ENCODE measurements at places on chromosomes 1 and 21.

DNA sequence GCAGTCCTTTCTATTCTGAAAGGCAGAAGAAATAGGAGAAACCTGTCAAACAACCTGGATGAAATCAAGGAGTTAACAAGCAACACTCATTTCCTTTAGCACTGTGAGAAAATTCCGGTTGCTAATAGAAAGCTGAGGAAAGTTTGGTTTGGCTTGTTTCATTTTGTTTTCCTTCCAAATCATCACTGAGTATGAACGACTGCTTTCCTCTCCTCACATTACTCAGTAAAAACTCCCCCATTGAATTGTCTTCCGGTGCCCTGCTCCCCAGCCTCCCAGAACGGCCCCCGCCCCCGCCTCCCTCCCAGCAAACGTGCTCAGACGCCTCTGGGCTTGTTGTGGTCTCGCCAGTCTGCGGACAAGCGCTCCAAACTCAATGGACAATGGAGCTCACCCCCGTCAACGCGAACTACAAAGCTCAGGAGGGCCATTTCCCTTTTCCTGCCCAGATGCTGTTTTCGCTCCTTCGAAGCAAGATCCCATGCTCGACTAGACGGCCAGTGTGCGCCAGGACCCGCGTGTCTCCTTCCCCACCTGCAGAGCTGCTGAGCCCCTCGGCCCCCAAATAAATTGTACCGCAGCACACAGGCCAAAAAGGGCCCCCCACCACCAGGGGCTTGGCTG, 747 bp downstream of the STX6 start:
- peak; percentile 80 for DNase-seq

DNA sequence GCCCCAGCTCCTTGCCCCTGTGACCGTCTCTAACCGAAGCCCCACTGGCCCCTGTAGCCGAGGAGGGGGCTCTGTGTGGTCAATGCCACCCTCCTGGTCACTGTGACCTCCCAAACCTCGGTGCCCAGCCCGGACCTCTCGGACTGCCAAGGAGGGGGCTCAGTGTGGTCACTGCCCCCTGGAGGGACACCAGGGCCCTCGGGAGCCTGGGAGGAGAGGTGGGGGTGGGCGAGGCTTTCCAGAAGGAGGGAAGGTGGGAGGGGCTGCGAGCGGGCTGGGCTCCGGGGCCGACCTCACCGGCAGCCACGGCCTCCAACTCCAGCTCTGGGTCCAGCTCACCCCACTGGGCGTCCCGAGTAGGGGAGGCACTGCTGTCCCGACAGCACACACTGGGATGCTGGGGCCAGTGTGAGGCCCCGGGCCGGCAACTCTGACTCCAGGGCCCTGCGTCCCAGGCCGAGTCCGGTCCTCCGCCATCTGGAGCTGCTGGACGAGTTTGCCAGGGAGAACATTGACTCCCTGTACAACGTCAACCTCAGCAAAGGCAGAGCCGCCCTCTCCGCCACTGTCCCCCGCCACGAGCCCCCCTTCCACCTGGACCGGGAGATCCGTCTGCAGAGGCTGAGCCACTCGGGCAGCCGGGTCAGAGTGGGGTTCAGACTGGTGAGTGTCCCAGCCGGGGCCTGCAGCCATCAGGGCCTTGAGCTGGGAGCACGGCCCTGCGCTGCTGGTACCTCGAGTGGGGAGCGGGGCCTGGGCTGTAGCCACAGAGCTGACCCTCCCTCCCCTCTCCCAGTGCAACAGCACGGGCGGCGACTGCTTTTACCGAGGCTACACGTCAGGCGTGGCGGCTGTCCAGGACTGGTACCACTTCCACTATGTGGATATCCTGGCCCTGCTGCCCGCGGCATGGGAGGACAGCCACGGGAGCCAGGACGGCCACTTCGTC, 6.4 kb downstream of the SCNN1D start:
- no peak for DNase-seq

- peak; percentile 34 for DNase-seq
Observed at GRCh38 chr1:53091841-53092645, 30.0 kb downstream of the PODN start.

- peak; percentile 64 for DNase-seq
Observed at GRCh38 chr1:205504311-205505075, at the start of gene CDK18. Gene CDK18, plus strand, starts transcription at chr1:205504669. Its CDS starts 18,499 bp downstream, at chr1:205523168.

GRCh38 chr1:3697810-3698209, 45.5 kb downstream of the TP73 start:
- no peak for DNase-seq

GRCh38 chr1:84350104-84350503, 48.2 kb upstream of the DNASE2B start:
- no peak for DNase-seq

- no peak for DNase-seq
Observed at GRCh38 chr21:32732544-32732943, 4.7 kb upstream of the SYNJ1 start.

- no peak for DNase-seq
Observed at GRCh38 chr21:40901691-40902090, 54.7 kb upstream of the DSCAM start.

GRCh38 chr1:55374801-55375616, 159.8 kb upstream of the USP24 start:
- no peak for DNase-seq

GRCh38 chr1:85174503-85174902, 26.3 kb downstream of the SYDE2 start:
- DNase-seq = no peak

DNA sequence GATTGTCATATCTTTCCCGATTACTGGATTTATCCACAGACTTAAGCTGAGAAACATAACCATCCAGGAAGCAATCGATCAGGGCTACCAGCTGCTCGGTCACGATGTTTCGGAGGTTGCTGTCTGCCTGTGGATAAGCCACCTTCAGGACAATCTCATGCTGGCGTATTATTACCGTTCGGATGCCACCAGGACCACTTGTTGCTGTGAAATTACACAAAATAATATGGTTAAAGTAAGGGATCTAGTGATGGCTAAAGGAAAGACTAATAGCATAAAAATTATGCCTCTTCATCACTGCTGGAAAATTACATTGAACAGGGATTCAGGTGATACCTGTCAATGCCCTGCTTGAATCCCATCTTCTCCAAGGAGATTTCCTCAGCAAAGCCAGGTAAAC, 30.8 kb upstream of the ACTA1 start:
- DNase-seq = no peak

- DNase-seq = no peak
Observed at GRCh38 chr1:80050085-80050484, 1043.6 kb upstream of the ADGRL4 start.

DNA sequence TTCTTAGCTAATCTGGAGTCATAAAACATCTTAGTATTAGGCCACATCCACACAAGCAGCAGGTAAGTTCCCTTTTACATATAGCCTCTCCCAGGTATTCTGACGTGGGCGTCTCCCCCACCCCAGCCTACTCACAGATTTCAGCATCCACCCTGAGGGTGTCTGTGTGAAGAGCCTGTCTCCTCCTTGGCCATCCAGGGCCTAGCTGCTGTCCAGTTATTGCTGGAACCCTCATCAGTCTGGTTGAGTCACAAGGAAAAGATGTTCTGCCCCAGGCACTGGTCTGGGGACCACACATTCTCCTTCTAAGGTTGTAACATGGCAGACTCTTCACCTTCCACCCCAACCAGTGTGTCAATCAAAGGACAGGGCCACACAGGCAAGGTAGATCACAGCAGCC, 57.6 kb downstream of the ETS2 start:
- no peak for DNase-seq

GRCh38 chr1:172398970-172399755, 21.3 kb upstream of the C1orf105 start:
- peak; percentile 97 for DNase-seq

DNA sequence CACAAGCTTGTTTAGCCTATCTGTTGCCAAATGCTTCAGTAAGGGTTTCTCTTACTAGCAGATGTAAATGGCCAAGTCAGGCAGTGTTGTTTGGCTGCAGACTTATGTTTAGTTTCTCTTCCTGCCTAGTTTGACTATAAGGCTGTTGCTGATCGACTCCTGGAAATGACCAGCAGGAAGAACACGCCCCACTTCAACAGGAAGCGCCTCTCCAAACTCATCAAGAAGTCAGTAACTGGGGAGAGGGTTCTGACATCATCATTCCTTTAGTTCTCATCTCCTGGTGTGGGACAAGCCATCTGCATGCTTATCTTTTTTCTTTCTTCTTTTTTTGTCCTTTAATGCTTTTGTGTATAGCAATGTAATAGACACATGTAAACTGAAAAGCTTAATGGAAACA, 25.1 kb downstream of the RRP1B start:
- DNase-seq = peak; percentile 26

DNA sequence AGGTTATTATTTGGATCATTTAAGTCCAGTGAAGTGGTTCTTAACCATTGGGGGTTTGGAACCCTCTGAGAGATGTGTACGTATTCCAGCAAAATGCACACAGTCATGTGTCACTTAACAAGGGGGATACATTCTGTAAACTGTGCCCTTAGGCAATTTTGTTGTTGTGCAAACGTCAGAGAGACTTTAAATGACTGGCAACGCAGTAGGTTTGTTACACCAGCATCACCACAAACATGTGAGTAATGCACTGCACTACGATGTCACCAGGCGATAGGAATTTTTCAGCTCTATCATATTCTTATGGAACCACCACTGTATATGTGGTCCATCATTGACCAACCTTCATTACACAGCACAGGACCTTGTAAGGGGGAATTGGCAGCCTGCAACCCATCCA, 11.9 kb downstream of the AHCYL1 start:
- DNase-seq = peak; percentile 55

- no peak for DNase-seq
Observed at GRCh38 chr1:219235903-219236481, 62.3 kb downstream of the LYPLAL1 start.

- no peak for DNase-seq
Observed at GRCh38 chr1:163379801-163380200, 58.0 kb downstream of the NUF2 start.

DNA sequence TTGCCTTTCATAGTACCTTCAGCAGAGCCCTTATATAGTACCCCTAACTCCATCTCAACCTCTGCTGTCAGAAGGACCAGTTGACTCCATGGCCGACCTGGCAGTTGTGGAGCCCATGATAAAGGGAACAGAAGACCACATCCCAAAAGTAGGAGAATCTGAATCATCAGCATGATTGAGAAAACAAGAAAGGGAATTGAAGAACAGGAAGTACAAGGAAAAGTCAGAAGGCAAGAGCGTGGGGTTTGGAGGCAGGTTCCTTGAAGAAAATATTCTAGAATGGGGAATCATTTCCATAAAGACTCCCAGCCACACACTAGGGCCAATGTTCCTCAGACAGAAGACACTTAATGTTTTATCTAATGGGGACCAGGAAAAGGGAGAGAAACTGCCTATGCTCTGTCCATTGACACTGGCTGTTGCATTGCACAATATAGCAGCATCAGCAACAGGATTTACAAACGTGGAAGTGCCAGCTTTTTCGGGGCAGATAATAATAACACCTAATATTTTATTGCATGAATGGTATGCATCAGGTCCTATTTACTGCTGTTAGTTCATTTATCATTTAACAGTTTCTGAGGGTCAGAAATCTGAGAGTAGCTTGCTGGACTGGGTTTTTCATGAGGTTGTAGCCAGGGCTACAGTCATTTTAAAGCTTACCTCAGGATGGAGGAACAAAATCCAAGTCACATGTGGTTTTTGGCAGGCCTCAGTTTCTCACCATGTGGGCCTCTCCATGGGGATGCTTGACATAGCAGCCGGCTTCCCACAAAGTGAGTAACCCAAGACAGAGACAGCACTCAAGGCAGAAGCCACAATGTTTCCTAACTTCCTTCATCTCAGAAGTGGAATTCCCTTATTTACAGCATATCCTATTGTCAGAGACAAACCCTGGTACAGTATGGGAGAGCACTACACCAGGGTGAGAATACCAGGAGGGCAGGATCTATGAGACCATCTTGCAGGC, 483.4 kb downstream of the PLPP3 start:
- peak; percentile 85 for DNase-seq

DNA sequence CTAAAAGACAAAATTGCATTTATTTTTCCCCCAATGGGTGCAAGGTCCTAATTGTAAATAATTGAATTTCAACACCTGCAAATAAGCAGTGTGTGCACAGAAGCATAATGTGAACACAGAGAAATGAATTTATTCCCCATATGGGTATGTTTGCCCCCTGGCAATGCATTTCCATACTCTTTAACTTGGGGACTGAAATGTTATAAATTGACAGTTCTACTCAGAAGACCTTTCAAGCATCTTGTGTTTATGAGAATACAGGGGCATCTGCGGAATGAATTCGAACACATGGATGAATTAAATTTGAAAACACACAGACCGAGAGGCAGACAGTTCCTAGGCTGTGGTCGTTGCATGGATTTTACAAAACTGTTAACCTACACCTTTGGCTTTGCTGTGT, 3.5 kb downstream of the PBX1 start:
- peak; percentile 52 for DNase-seq

- DNase-seq = no peak
Observed at GRCh38 chr21:42659416-42660117, 6.1 kb downstream of the PDE9A start.

GRCh38 chr1:43288058-43288784, 2.8 kb upstream of the C1orf210 start:
- DNase-seq = no peak

- DNase-seq = peak; percentile 14
Observed at GRCh38 chr1:86429122-86429725, 5.3 kb downstream of the CLCA2 start.

- DNase-seq = no peak
Observed at GRCh38 chr1:37424523-37424922, 49.9 kb upstream of the ZC3H12A start.

- DNase-seq = peak; percentile 69
Observed at GRCh38 chr1:64038965-64039364, 164.5 kb upstream of the UBE2U start.

- peak; percentile 49 for DNase-seq
Observed at GRCh38 chr1:230868736-230869385, 540 bp upstream of the C1orf198 start.

DNA sequence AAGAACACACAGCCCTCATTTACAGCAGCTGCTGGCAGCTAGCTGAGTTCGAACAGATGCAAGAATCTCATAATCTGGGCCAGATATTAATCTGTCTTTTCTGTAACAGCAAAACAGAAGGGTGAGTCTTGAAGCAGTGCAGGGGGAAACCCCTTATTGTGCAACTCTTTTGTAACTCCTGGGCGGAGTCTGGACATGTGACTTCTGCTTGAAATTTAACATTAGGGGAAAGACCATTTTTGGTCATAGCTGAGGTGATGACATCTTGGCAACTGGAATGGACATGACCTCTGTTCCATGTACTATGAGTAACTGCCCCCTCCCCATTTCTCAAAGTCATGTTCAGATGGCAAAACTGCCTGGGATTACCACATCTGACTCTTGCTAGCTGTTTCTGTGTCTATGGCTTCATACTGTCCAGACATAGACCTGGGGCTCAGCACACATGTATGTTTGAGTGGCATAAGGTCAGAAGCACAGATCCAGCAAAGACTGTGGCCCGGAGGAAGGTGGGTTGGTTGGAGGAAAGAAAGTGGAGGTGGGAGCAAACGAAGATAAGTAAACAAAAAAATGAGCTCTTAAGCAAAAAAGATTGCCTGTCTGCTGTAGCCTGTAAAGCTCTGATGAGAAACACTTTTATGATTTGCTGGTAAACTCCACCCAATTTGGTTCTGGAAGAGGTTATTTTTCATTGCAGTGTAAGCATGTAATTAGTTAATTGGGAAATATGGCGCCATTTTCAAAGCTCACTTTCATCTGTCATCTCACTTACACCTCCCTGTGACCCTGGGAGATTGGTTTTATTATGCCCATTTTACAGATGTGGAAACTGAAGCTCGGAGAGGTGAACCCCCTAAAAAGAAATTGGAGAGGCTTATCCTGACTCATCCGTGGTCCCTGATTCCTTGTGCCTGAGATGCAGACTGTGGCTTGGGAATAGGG, 26.1 kb downstream of the ETS2 start:
- peak; percentile 100 for DNase-seq

Measured in cardiac fibroblast (primary cell).